ENCODE measurements at places on chromosomes 7 and 10.

DNA sequence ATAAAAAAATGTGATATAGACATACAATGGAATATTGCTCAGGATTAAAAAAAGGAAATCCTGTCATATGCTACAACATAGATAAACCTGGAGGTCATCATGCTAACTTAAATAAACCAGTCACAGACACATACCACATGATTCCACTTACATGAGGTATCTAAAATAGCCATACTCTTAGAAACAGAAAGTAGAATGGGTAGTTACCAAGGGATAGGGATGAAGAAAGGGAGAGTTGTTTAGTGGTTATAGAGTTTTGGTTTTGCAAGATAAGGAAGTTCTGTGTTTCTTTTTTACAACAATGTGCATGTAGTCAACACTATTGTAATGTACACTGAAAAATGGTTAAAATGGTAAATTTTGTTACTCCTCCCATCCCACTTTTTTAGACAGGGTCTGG is 30.5 kb downstream of the BICC1 start:
- no peak for DNase-seq

DNA sequence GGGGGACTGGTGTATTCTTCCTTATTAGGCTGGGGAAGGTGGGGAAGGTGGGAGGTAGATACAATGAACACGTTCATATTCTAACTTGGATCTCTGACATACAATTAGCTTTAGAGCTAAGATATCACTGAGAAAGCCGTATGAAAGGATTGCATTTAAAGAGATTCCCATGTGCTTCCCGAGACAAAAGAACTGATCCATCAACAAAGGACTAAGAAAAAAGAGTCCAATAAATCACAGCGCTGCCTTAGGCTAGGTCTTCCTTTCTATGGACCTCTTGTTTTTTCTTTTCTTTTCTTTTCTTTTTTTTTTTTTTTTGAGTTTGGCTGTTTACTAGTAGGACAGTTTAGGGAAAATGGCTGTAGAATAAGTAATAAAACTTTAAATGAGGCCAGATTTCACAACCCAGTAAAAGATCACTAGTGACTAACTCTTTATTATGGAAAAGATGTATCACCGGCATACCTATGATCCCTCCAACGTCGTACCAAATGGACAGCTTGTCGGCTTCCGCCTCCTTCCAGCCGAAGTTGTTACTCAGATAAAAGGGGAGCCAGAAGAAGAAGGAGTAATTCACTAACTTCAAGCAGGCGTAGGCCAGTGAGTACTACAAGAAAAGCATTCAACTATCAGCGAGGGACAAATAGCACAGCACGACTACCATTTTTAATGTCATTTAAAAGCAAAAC is 50.0 kb downstream of the SLC37A3 start:
- DNase-seq = no peak

- no peak for DNase-seq
Observed at GRCh38 chr10:76766682-76767081, 870.9 kb downstream of the KCNMA1 start.

DNA sequence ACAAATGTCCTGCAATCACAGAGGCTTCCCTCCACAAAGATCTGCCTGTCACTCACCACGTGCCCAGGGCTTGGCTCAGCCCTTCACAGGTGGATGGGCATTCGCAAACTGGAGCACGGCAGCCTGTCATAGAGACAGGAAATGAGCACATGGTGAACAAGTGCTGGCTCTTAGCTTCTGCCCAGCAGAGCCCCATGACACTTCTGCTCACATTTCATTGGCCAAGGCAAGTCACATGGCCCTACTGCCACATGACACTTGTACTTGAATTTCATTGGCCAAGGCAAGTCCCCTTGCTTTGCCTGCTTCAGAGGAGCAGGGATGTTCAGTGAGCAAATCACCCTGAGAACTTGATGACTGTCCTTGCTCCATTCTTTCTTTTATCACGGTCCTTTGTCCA is 110.8 kb upstream of the PPP2R2D start:
- DNase-seq = no peak

DNA sequence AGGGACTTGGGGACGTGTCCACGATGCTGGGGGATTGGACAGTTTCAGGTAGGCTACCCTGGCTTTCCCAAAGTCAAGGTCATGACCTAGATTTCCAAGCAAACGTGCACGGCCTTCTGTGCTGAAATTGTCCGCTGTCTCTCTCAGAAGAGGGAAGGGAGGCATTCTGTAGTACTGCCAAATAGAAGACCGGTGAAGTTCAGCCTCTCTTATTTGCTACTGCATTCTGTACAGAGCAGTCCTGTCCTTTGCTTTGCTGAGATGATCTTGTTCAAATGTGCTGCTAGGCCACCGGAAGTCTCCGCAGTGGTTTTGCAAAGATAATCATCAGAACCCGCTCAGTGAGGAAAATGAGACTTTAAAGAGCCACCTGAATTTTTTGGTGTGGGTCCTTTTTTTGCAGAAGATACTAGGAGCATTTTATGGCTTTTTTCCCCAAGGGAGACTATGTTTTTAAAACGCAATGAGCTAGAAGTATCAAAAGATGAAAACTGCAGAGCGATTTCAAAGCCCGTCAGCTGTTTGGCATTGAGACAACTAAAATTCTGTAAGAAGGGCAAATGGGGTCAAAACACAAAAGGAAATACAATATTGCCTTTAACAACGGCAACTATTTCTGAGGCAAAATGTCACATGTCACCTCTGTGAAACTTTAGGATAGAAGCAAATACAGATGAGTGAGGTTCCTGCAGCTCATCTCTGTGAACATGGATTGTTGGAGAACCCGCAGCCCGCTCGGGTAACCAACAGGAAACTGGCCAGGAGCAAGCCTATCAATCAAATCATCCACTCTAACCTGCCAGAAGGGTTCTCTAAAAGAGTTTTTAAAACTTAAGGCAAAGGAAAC is 1.3 kb upstream of the NMT2 start:
- DNase-seq = no peak

GRCh38 chr10:100436255-100436654 is 26.6 kb upstream of the WNT8B start:
- no peak for DNase-seq

- DNase-seq = no peak
Observed at GRCh38 chr7:142436601-142437000, 178.7 kb upstream of the PRSS58 start.

GRCh38 chr10:44424298-44424697 is 39.4 kb upstream of the CXCL12 start:
- DNase-seq = no peak

All from stimulated activated CD4-positive, alpha-beta T cell treated with anti-CD3 and anti-CD28 coated beads, Interleukin-1b, Interleukin-23, amount 100 ng/mL, for 24 hours (primary cell).